Lower lobe of right lung (tissue), 2 donors: ENCODE measurements at places on chromosomes 11 and 22. TPM values are rescaled to one million over a fixed set of nuclear protein-coding genes. Genes with fewer than 3 reads are reported as not detected.

GRCh38 chr11:73095613-73096012 is 46.5 kb downstream of the FCHSD2 start:
- no peak overlapping the region for H3K27ac ChIP-seq
- no peaks in the 10 kb centered on the region for H3K27me3 ChIP-seq

DNA sequence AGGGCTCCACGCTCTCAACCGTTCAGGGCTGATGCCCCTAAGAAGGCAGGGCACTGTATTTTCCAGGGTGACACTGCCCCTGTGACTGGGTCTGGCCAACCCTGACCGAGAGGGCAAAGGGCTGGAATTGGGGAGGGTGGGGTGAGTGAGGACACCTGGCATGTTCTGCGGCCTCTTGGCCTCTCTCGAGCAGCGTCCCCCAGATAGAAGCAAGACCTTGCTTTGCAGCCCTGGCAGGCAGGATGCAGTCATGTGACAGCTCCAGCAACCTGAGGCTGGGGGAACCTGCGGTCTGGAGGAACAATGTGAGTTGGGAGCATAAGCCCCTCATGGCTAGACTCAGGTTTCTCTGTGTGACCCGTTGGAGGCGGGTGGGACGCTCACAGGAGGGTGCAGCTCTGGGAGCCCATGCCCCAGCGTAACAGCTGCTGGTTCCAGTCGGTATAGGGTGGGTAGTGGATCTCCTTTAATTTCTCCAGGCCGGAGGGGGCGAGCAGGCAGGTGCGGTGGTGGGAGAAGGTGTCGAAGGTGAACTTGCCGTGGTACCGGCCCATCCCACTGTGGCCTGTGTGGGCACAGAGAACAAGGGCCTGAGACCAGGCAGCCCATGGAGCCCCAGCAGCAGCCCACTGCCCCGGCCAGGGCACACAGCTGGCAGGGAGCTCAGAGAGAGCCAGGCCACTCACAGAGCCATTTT is 11.4 kb downstream of the ALDH3B2 start:
- no peak for DNase-seq
- H3K27ac ChIP-seq, result no peak overlapping the region
- H3K4me3 ChIP-seq, result no peak overlapping the region
- no peaks in the 10 kb centered on the region for H3K36me3 ChIP-seq

DNA sequence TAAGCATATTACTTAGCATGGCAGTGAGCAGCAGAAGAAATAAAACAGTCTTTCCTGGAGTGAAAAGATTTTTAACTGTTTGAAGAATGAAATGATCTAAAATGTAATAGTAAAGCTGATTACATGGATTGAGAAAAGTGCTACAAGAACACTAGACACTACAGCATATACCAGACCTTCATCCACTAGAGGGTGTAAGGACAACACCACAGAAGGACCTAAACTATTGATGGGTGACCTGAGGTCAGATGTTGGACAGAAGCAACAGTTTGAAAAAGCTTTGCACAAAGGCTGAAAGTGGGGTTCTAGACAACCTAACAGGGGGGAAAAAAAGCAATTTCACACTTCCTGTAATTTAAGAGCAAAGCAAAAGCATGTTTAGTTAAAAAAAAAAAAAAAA is 97.7 kb downstream of the RBFOX2 start:
- no peak for DNase-seq
- no peaks in the 10 kb centered on the region for H3K36me3 ChIP-seq

GRCh38 chr11:124760806-124761205 is 1.3 kb downstream of the ESAM start:
- H3K4me1 ChIP-seq, result peaks cover 68% of the 10 kb centered on the region
- DNase-seq, result no peak
- H3K27me3 ChIP-seq, result peaks cover 42% of the 10 kb centered on the region
- H3K36me3 ChIP-seq, result peaks cover 10% of the 10 kb centered on the region
- peak overlapping the region; percentile 92 for H3K27ac ChIP-seq

DNA sequence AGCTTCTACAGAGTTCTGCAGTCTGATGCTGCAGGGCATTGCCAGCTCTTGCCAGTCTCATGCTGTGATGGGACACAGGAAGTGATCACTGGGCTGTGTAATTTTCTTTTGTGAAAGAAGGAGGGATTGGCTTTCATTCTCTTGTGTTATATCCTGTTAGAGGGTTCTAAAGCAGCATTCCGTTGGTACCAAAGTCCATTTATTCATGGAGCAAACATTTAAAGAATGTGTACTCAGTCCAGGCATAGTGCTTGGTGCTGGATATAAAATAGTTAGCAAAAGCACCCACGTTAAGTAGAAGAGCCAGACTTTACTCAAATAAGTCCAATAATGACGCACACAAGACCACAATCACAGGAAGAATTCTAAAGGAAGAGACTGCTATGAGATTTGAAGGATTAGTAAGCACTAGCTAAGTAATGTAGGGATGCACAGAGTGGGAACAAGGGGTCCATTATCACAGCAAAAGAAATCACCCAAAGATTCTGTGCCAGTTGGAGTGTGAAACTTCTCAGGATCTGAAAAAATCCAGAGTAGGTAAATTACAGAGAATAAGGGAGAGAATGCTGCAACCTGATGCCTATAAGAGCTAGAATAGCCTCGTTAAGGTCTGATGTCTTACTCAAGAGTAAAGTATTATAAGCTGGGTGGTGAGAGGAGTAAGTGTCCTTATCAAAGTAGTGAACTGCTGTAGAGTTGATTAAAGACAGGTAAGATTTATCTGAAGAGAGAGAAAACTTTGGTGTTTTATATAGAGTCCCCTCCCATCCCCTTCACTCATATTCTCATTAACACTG is 728.3 kb downstream of the METTL15 start:
- no peak overlapping the region for H3K4me3 ChIP-seq
- H3K27ac ChIP-seq, result no peak overlapping the region
- no peak for DNase-seq
- no peaks in the 10 kb centered on the region for H3K4me1 ChIP-seq

DNA sequence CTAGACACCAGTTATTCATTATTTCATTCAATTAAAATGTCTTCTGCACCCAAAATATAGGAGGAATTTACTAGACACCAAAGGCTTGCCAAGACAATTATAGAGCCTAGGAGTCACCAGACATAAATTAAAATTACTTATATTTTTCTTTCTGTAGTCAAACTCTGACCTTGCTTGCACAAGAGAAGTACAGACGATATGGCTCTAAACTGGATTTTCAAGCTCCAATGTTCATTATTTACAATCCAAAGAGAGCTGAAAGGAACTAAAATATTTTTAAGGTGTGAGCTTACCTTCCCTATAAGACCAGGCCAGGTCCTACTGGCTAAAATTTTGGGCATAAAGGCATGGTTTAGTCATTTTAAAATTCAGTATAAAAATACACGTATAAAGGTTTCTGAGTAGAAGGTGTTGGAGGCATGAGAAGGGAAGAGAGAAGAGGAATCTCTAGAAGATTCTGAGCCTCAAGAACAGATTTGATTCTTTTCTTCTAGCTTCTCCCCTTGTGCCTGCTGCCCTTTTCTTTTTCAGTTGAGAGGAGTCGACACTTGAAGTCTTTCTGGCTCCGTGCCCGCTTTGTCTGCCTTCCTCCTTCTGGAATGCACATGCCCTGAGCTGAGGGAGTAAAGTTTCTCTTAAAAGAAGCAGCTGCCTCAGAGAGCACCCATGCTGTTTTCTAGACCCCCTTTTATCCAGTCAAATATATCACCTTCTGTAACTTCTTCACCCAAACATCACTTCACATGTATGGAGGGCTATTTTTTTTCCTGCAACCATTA is 13.5 kb downstream of the C11orf97 start:
- DNase-seq, result peak; percentile 85
- no peak overlapping the region for H3K4me3 ChIP-seq
- no peak overlapping the region for H3K27ac ChIP-seq
- H3K36me3 ChIP-seq, result no peaks in the 10 kb centered on the region
- H3K4me1 ChIP-seq, result peaks cover 4% of the 10 kb centered on the region

GRCh38 chr22:34879001-34879400 is 187.0 kb upstream of the ISX start:
- no peak overlapping the region for H3K27ac ChIP-seq
- no peaks in the 10 kb centered on the region for H3K36me3 ChIP-seq
- no peak for DNase-seq
- no peaks in the 10 kb centered on the region for H3K4me1 ChIP-seq

- H3K27ac ChIP-seq, result peak overlapping the region; percentile 93
- peak overlapping the region; percentile 83 for H3K4me3 ChIP-seq
- H3K27me3 ChIP-seq, result no peaks in the 10 kb centered on the region
Observed at GRCh38 chr11:59615120-59615636, 396 bp downstream of the OSBP start.

GRCh38 chr22:24049211-24049610 is 38.1 kb downstream of the CABIN1 start:
- H3K4me1 ChIP-seq, result no peaks in the 10 kb centered on the region
- DNase-seq, result no peak
- H3K36me3 ChIP-seq, result peaks cover 87% of the 10 kb centered on the region
- H3K27ac ChIP-seq, result no peak overlapping the region

- H3K36me3 ChIP-seq, result no peaks in the 10 kb centered on the region
- no peaks in the 10 kb centered on the region for H3K4me1 ChIP-seq
- no peak overlapping the region for H3K4me3 ChIP-seq
- no peak overlapping the region for H3K27ac ChIP-seq
- peaks cover 13% of the 10 kb centered on the region for H3K27me3 ChIP-seq
- DNase-seq, result peak; percentile 76
Observed at GRCh38 chr22:35023692-35024363, 42.1 kb upstream of the ISX start.

- peaks cover 97% of the 10 kb centered on the region for H3K36me3 ChIP-seq
- H3K4me1 ChIP-seq, result peaks cover 27% of the 10 kb centered on the region
- H3K27ac ChIP-seq, result peak overlapping the region; percentile 39
- H3K4me3 ChIP-seq, result no peak overlapping the region
- no peak for DNase-seq
Observed at GRCh38 chr22:30348809-30349208, 7.9 kb downstream of the SF3A1 start.

GRCh38 chr22:48920776-48921241 is 906.9 kb downstream of the BRD1 start:
- no peak overlapping the region for H3K4me3 ChIP-seq
- H3K27ac ChIP-seq, result no peak overlapping the region
- H3K27me3 ChIP-seq, result peaks cover 23% of the 10 kb centered on the region

GRCh38 chr11:68969386-68969785 is 11.4 kb downstream of the MRGPRD start:
- H3K4me1 ChIP-seq, result no peaks in the 10 kb centered on the region
- DNase-seq, result peak; percentile 15
- no peak overlapping the region for H3K27ac ChIP-seq
- H3K4me3 ChIP-seq, result no peak overlapping the region

PRR33 gene
- total RNA-seq, result not detected

YAP1 gene
- total RNA-seq, result 105 TPM

ANGPTL5 gene
- total RNA-seq, result 0.71 TPM

CRYBA4 gene
- total RNA-seq, result not detected

OTOG gene
- total RNA-seq, result not detected

HORMAD2 gene
- not detected for total RNA-seq

OLFML1 gene
- 23.2 TPM for total RNA-seq

VWCE gene
- 1.2 TPM for total RNA-seq

CDC42EP1 gene
- total RNA-seq, result 46.0 TPM

MYO18B gene
- total RNA-seq, result not detected

MUC6 gene
- 0.09 TPM for total RNA-seq

C11orf97 gene
- 2.5 TPM for total RNA-seq

PATE2 gene
- not detected for total RNA-seq

IL18 gene
- total RNA-seq, result 48.7 TPM
